ENCODE measurements at places on chromosomes 16 and 17.

- no peak for DNase-seq
Observed at GRCh38 chr16:80038566-80038965, 438.0 kb upstream of the MAF start.

DNA sequence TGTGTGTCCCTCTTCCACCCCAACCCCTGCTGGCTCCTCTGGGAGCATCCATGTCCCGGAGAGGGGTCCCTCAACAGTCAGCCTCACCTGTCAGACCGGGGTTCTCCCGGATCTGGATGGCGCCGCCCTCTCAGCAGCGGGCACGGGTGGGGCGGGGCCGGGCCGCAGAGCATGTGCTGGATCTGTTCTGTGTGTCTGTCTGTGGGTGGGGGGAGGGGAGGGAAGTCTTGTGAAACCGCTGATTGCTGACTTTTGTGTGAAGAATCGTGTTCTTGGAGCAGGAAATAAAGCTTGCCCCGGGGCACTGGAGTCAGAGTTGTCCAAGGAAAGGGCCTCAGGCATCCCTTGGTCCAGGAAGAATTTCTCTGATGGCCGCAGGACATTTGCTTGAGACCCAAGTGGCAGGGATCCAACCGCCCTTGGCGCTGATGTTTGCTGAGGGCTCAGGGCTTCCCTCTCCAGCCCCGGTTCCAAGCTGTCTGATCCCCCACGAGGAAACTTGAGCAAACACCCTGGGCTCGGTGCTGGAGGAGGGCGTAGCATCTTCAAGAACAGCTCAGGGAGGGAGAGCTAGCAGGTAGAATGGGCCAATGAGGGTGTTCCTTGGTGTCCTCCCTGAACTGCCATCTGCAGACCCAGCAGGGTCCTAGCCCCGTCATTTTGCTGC lies 4.5 kb downstream of the NXPH3 start:
- DNase-seq, result no peak

GRCh38 chr17:16466407-16466806 lies 25.6 kb downstream of the LRRC75A start:
- no peak for DNase-seq

GRCh38 chr17:59193336-59193862 lies 16.4 kb upstream of the SMG8 start:
- no peak for DNase-seq

DNA sequence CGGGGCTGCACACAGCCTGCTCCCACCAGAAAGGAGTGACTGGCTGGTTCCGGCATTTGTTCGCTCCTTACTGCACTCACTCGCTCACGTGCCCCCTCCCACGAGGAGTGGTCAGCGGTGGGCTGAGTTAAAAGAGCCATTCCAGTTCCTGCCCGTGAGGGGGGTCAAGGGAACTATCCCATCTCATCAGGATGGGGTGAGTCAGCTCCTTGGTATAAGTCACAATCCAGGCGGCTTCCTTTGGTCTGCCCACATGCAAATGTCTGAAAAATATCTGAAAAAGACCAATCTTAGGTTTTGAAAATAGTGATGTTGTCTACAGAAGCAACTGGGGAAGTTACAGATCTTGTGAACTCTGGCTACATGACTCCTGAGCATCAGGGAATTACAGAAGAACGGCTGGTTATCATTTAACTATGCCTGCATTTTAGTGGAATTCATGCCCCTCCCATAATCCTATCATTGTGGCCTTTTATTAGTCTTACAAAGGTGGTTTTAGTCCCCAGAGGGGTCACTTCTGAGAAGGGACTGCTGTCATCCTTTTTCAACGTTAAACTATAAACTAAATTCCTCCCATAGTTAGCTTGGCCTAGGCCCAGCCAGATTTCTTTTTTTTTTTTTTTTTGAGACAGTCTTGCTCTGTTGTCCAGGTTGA lies 9.8 kb upstream of the TNFSF12 start:
- DNase-seq, result no peak

GRCh38 chr16:918741-919657 lies 51.8 kb downstream of the LMF1 start:
- no peak for DNase-seq

DNA sequence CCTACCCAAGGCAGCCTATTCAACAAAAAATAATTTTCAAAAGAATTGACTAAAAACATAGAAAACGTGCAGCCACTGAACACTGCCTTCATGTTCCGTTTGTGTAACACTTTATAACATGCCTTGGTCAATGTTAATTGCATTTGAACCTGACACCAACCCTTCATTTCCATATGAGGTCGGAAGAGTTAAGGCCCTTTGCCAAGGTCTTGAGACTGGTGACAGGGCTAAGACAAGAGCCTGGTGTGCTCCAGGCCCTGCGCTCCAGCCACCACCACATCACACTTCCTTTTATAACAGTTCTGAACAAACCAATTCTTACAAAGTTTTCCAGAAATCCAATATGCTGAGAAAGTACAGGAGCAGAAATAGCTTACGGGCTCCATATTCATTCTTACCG lies 4.2 kb downstream of the BBS2 start:
- no peak for DNase-seq

DNA sequence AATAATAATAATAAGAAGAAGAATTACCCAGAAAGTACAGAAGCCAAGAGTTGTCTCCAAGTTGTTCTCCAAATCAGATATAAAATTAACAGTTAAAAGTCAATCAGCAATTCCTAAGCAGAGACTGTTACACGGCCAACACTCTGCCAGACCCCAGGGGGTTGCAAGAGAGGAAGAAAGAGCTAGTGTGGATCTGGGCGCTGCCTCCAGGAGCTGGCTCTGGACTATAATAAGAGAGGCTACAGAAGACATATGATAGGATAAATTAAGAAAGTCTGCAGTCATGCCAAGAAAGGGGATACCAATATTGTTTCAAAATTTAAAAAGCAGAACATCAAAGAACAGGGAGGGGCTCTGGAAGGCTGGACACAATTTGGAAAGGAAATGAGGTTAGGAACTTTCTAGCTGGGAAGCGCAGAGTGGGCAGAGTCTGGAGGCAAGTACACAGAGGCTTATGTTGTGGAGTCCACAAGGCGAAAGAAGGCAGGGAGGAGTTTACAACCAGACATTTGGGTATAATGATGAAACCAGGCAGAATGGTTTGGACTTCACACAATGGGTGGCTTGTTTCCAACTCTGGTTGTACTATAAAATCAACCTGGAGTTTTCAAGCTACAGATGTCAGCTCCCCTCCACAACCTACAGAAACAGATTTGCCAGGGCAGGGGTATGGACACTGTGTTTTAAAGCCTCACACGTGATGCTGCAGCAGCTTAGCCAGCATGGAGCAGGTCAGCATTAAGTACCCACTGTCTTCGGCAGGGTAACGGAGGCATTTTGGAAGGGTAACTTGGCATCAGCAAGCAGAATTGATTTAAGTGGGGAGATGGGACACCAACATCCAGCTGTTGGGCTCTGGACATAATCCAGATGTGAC lies 49.4 kb downstream of the SLC39A11 start:
- no peak for DNase-seq

DNA sequence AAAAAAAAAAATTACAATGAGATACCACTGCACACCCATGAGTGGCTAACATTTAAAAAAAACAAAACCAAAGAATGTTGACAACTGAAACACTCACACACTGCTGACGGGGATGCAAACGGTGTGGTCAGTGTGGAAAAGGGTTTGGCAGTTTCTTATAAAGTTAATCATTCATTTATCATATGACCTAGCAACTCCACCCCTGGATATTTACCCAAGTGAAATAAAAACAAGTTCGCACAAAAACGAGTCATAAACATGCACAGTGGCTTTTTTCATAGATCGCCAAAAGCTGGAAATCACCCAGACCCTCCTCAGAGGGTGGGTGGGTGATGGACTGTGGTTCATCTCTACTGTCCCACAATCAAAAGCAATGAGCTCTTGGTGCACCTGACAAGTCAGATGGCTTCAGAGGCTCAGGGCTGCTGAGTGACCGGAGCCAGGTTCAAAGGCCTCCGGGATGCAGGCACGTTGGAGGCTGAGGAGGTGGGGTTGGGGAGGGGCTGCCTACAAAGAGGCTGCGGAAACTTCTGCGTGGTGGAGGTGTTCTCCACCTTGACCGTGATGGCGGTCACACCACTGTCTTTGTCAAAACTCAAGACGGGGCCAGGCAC lies 14.2 kb downstream of the RAB40B start:
- DNase-seq, result no peak

GRCh38 chr16:7221157-7221556 lies 111.5 kb upstream of the RBFOX1 start:
- no peak for DNase-seq

DNA sequence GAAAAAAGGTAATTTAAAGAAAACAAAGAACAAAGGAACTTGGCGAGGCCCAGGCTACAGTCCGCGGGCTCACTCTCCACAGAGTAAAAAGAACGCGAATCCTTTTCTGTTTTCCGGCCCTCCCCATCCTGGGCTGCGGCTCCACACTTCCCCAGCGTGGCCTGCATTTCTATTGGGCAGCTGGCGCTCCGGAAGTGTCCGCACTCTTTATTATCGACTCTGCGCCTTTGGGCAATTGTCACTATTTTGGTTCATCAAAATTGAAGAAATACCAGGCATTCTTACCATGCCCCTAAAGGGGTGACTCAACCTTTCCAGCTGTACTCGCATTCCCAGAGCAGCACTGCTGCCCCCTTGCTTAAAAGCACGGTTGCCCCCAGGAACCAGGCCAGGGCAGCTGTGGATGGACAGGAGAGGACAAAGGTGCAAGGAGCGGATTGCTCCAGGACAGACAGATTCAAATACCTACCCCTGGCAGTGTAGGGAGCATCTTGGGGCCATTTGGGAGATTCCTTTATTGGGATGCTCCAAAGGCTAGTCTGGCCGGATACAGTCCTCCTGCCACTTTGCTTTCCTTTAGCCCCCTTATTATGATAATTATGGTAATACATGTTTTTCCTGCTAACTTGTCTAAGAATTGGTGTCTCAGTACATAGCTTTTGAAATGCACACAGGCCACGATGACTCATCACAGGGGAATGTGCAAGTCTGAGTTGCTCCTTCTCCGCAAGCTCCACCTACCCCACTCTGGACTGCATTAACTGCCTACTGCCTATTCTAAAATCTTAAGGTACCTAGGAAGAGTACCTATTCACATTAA lies 985 bp upstream of the SLFN12 start:
- DNase-seq, result peak; percentile 98

GRCh38 chr17:17419631-17420030 lies 57.2 kb upstream of the MED9 start:
- no peak for DNase-seq

Data from skeletal muscle cell (primary cell).